ENCODE measurements at places on chromosomes 3 and 15. TPM values are rescaled to one million over a fixed set of nuclear protein-coding genes. Genes with fewer than 3 reads are reported as not detected.

DNA sequence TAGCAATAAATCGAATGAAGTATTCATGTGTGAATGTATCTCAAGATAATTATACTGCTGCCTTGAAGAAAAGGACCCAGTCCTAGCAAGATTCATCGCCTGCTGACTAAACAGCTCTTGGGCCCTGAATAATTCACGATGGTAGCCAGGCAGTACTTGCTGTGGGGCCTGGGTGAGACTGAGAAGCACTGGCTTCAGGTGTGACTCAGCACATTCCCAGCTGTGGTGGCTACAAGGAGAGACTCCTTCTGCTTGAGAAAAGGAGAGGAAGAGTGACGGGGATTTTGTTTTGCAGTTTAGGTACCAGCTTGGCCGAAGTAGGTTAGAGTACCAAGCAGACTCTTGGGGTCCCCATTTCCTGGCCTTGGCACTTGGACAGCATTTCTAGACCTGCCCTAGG, 47.6 kb upstream of the CD200R1L start:
- DNase-seq: peak; percentile 16

GRCh38 chr3:94619643-94620042, 556.8 kb downstream of the NSUN3 start:
- DNase-seq: no peak

DNA sequence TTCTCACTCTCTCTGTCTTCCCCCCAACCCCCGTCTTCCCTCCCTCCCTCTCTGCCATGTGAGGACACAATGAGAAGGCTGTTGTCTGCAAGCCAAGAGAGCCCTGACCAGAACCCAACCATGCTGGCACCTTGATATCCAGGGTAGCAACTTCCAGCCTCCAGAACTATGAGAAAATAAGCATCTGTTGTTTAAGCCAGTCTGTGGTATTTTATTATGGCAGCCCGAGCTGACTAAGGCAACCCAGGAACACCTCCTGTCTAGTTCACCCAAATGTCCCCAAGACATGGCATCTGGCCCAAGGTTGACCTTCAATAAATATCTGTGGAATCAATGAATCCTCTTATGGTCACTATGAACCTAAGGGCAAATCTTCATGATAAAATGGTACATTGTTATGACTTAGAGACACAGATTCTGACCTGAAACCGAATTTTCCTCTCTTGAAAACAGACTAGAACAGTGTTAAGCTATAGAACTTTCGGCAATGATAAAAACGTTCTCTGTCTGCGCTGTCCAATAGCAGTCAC, 26.5 kb downstream of the RFTN1 start:
- DNase-seq: no peak

- peak; percentile 36 for DNase-seq
Measured at GRCh38 chr3:159904911-159905310, 83.7 kb upstream of the IL12A start.

DNA sequence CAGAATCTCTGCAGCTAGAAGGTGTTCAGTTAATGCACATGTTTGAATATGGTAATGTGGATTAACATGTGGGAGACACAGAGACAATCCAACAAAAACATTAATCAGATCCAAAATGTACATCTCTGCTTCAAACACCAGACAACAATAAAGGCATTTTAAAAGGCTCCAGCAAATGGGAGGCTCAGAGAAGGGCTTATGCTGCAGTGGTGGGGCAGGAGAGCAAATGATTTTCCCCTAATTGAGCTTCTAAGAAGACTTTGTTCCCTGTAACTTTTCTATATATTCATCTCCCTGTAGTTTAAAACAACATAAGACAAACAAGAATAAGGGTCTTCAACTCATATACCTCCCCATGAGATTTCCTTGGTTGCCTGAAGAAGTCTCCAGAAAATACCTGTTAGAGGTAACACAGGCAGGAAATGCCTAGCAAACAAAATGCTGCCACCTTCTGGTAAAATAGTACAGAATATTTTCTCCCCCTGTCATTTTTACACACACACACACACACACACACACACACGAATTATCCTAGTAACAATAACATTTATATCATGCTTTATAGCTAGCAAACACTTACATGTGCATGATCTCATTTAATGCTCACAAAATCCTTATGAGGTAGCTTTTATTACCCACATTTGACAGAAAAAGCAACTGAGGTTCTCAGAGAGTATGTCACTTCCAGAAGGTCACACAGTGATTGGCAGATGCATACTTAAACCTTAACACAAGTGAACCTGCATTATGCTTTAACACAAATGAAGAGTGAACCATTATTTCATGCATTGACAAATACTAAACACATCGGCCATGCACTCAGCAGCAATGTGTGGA, 123.4 kb upstream of the MB21D2 start:
- DNase-seq: peak; percentile 57

DNA sequence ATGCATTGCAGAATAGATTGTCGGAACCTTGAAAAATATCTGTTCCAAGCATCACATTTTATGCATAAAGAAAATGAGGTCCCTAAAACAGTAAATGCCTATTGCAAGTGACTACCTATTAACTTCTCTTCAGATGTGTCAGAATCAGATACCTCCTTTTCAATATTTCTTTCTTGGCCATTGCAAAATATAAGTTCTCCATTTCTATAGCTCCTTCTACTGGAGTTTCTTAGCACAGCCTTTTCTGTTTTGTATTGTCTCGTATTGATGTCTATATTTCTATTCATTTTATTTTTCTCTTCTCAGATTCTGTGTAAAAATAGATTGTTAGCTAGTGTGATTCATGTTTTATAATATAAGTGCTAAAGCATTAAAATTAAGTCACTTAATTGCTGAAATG, 63.4 kb downstream of the PPARG start:
- no peak for DNase-seq

DNA sequence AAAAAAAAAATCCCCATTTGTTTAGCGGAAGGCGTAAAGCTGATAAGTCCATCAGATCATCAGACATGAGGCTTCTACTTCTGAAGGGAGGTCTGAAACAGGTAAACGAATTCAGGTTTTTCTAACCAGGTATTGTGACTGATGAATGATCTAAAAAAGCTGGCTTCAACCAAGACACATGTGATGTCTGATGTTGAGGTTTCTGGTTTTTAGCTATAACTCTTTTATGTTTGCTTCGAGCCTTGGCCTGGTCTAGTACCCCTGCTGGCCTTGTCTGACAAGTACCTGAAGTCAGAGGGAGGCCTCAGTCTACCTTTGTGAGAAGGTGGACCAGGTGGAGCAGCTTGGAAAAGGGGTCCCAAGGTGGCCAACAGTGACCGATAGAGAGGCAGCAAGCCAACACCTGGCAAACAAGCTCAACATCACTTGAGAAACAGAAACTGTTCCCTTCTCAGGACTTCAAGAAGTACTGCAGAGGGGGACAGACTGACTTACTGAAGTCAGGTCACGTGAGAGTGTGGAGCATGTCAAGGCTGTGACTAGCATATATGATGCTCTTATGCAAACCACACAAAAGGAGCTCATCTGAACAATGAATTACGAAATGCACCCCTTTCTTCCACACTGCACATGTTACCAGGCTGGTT, 33.0 kb upstream of the CA12 start:
- DNase-seq: no peak

- no peak for DNase-seq
Measured at GRCh38 chr3:128382221-128382807, 84.4 kb downstream of the DNAJB8 start.

DNA sequence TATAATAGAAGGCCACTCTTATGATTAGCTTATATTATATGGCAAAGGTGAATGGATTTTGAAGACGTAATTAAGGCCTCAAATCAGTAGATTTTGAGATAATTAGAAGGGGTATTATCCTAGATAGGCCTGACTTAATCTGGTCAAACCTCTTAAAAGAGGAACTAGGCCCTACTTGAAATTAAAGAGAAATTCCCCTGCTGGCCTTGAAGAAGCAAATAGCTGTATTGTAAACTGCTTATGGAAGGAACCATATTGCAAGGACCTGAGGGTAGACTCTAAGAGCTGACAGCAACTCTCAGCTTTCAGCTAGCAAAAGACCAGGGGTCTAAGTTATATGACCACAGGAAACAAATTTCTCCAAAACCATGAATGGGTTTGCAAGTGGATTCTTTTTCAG, 219.0 kb upstream of the ONECUT1 start:
- no peak for DNase-seq

GRCh38 chr3:133188996-133189395, 150.8 kb downstream of the TMEM108 start:
- no peak for DNase-seq

DNA sequence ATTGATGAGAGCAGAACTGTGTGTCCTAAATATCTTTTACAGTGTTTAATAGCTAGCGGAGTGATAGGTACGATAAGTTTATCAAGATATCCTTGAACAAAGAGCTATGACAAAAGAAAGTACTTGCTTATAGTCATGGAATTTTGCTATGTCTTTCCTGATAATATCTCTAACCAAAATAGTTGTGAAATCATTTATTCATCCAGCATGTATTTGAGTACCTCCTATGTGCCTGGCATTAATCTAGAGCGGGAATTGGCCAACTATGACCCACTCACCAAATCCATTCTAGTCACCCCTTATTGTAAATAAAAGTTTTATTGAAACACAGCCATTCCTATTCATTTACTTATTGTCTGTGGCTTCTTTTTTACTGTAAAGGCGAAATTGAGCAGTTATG, 46.6 kb downstream of the ZFAND6 start:
- peak; percentile 66 for DNase-seq

- peak; percentile 17 for DNase-seq
Measured at GRCh38 chr3:135908225-135908624, 57.3 kb upstream of the PPP2R3A start.

DNA sequence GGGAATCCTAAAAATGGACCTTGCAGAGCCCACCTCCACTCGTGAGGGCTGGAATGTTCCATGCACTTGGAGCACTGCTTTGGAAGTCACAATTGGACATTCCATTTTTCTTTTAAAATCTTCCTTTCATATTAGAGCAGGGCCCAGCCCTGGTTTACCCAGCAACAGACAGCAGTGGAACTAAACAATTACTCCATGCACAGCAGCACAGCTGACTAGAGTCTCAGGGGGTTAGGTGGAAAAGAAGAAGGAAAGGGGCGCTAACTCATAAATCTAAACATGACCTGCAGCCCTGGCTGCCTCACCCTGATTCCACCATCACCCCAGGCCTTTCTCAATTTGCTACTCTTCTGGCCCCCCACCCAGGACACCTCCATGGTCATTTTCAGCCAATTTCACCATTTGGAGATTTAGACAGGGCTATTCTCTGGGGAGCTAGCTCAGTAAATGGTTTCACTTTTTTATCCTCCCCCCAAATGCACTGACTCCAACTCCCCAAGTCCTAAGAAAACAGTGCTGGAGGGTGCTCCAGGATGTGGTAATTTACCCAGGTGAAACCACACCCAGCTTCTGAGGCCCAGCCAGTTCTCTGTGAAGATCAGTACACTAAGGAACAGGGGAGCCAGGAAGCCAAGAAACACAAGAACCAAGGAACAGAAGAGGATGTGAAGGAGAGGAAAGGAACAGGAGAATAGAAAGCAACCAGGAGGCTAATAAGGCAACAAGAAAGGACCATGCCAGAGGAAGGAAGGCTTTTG, 1.6 kb upstream of the LRRC31 start:
- no peak for DNase-seq

DNA sequence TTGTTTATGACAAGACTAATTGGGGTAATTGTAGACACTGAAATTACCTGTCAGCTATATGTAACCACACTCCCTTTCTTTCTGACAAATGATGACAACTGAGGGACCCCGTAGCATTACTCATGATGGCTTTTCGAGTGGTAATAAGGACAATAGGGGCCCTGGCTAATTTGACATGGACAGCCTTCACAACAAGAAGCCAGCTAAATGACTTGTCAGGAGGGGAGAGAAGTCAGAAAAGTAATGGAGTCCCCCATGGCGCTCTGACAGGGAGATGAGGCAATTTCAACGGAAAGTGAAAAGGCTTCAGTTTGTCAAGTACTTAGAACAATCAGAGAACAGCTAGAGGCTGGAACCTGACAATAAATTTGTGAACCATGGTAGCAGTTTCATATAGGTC, 177.3 kb downstream of the CDIN1 start:
- DNase-seq: no peak

GRCh38 chr15:89837134-89837829, 22.6 kb upstream of the ANPEP start:
- DNase-seq: peak; percentile 60

- peak; percentile 82 for DNase-seq
Measured at GRCh38 chr3:171982828-171983227, 56.5 kb upstream of the FNDC3B start.

DNA sequence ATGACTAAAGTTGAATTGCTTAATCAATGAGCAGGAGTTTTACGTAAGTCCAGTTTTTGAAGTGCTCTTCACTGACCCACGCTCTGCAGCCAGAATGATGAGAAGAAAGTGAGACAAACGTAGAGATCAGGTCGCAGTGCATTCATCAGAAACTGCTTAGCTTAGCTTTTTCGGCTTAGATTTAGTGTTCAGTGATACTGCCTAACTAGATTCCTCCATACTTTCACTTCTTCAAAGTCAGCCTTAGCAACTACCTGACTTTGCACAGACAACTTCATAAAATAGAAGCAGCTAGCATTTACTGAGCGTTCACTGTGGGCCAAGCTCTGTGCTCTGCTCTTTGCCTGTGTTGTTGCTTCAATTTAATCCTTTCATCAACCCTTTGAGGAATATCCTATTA, 116.1 kb downstream of the KCNH8 start:
- no peak for DNase-seq

DNA sequence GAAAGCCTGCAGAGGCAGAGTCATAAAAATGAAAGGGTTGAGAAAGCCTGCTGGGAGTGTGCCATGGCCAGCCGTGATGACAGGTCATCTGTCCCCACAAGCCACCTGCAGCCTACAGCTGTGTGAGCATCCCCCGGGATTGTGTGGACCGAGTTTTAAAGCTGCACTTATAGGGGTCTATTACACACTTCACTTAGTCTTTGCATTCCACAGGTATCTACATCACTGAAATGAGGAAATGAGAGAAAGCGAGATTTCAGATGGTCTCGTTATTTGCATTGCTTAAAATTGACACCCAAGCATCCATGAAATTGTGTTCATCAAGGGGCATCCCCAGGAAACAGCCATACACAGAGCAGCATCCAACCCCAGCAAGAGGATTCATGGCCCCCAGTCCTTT, 137.6 kb upstream of the TRIM42 start:
- no peak for DNase-seq

- no peak for DNase-seq
Measured at GRCh38 chr3:6287088-6287875, 573.6 kb upstream of the GRM7 start.

GRCh38 chr15:90178468-90179435, 22.4 kb upstream of the SEMA4B start:
- no peak for DNase-seq

- DNase-seq: no peak
Measured at GRCh38 chr3:169992781-169993180, 26.2 kb downstream of the SEC62 start.

Gene GPR27
- total RNA-seq: not detected

Gene POPDC2
- not detected for total RNA-seq

Gene ACTRT3
- 1.3 TPM for total RNA-seq

Gene RTP4
- total RNA-seq: not detected

Gene ABHD10
- 41.3 TPM for total RNA-seq

Gene PIERCE2
- total RNA-seq: 1.3 TPM

Gene CCRL2
- not detected for total RNA-seq

Gene KCNAB1
- total RNA-seq: not detected

All from HFFc6 (cell line).